ENCODE measurements at places on chromosomes 1 and 21.

- DNase-seq, result no peak
Measured at GRCh38 chr1:58566339-58566738, 10.7 kb downstream of the TACSTD2 start.

DNA sequence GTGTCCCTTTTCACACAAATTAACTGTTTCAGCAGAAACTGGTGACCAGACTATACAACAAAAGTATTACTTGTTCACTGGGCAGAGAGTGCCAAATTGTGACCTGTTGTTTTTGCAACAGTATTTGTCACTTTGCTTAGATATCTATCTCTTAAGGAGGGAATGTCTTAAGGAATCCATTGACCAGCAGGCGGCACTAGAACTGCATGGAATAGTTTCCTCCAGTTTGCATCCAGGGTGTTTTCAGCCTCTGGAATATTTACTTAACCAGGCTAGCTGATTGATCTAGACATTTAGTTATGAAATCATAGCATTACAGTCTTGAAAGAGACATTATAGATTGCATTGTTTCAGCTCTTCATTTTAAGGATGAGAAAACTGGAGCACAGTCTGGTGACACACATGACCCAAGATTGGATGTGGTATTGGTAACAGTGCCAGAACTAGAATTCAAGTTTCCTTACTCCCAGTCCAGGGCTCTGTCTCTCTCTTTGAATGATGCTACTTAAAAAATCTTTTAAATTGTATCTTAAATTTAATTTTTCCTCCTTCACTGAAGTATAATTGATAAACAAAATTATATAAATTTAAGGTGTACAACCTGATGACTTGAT lies 16.9 kb downstream of the RPTN start:
- DNase-seq, result no peak

- no peak for DNase-seq
Measured at GRCh38 chr1:48333316-48333715, 110.8 kb downstream of the SLC5A9 start.

DNA sequence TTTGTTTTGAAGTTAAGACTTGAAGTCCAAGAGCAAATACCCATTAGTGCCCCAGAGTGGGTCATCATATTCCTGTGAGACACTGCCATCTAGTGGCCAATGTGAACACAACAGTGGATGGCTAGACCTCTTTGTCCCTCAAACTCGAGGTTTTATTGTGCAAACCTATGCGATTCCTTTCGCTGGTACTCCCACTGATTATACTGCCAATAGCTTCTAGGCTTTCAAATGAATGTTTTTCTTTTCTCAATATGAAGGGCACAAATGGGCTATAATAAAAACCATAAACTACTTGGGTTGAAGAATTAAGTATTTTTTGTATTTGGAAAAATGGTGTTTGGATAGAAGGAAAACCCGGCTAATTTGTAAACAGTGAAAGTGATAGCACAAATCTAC lies 100.4 kb upstream of the ZNF281 start:
- DNase-seq, result peak; percentile 50

DNA sequence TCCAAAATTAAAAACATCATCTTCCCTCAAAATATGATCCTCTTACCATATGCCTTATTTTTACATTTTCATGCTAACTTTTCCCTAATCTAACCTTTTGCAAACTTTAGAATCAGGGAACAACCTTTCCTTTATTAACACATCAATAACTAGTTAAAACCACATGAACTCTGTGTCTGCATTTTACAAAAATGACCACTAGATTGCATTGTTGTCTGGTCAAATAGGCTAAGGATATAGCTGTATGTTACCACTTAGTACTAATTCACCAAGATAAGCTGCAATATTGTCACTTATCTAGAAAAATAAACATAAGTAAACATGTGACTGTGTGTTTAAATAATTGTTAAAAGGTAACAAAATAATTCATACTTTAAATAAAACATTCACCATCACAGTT lies 82.3 kb downstream of the DENND1B start:
- no peak for DNase-seq

DNA sequence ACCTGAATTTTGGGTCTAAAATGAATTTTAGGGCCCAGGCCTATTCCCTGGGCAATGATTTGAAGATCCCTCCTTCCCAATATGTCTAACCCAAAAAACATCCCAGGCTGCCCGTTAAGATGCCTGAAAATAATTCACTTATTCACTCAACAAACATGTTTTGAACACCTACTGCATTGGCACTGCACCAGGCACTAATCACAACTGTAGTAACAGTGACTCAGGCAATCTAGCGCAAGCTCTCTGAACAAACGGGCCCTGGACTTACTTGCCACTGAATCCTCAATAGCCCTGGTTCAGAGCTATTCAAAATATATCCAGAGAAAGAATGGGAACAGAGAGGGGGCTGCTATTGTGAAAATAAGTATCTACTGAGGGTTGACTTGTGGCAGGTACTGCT lies 4.2 kb downstream of the CD244 start:
- DNase-seq, result no peak
